Activated naive CD8-positive, alpha-beta T cell treated with anti-CD3 and anti-CD28 coated beads for 36 hours (primary cell): ENCODE measurements at places on chromosomes 7 and 10.

- peak; percentile 18 for DNase-seq
These were observed 14.3 kb downstream of the GHRHR start for GRCh38 chr7:30977896-30978564.

- no peak for DNase-seq
These were observed 246.7 kb upstream of the CTBP2 start for GRCh38 chr10:125407000-125407502.

- no peak for DNase-seq
These were observed 213.0 kb downstream of the DNAJB6 start for GRCh38 chr7:157549612-157550299.

GRCh38 chr10:8489823-8490222, 435.3 kb downstream of the GATA3 start:
- no peak for DNase-seq

- DNase-seq = no peak
These were observed 5.2 kb downstream of the NEUROD6 start for GRCh38 chr7:31335161-31335856.

- DNase-seq = no peak
These were observed 4.7 kb upstream of the EBLN1 start for GRCh38 chr10:22222236-22223190.

DNA sequence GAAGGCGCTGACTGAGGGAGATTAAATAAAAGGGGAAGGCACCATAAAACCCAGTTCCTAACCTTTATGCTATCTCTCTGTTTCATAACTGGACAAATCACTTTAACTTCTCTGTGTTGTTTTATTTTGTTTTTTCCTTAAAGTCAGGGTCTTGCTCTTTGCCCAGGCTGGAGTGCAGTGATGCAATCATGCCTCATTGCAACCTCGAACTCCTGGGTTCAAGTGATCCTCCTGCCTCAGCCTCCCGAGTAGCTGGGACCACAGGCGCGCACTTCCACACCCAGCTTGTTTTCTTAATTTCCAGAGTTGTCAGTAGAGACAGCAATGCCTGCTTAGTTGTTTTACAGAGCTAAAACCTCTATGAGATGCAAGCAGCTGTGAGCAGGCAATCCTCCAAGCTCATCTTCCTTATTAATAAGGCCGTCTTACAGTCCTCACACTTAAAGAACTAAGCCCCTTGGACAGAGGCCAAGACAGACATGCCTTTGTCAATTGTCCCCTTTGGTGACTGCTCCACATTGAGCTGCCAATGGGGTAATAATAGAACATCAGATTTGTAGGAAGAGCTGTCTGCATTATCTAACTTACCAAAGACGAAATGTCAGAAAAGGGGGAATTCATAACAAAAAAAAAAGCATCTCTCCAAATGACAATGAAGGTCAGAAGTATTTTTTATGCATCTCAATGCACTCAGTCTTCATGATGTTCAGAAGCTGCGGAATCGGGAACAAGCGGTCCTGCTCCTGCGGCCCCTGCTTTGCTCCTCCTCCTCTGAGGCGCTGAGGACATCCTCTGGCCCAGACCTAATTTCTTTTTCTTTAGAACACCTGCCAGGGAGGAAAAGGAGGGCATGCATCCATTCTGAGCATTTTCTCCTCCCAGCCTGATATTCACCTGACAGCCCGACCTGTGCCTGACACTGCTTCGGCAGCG, 62.7 kb upstream of the RNF32 start:
- DNase-seq = no peak

DNA sequence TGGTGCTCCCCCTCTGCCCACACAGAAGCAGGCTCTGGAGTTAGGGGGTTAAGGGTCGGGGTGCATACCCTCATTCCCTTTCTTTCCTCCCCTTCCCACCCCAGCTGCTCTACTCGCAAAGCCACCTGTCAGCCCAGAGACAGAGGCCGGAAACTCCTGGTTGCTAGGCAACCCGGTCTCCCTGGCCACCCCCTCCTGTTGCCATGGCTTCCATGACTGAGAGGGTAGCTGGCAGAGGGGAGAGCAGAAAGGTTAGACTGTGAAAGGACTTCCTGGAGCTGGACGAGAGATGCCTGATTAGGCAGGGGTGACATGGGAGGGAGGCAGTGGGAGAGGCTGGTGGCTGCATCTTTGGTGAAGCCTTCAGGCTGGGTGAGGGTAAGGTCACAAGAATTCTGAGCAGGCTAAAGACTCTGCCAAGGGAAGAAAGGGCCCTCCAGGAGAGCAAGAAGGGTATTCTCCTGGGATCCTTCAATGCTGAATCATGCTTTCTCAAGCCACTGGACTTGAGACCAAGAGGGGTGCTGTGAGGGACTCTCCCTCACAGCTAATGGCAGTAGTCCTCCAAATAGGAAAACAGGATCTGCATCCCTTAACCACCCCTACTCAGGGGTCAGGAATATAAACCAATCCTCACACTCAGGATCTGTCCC, 5.4 kb downstream of the PSD start:
- DNase-seq = peak; percentile 71

DNA sequence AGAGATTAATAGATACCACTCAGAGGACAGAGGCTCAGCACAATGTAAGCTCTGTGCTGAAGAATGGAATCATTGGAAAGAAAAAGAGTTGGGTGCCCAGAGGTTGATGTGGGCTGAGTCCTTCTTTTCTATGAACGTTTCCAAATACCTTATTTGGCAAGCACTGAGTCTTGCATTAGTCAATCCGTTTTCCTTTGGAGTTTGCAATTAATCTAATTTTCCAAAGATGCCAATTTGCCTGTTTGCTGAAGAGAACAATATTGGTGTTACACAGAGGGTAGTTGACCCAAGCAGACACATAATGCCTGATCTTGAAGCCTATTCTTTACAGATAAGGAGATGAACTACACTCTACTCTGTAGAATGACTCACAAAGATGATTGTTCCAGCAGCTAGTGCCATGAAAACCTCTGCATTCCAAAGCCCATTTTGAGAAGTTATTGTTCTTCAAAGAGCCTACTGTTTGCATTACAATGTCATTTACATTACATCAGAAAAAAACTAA, 55.4 kb upstream of the MET start:
- DNase-seq = no peak

- no peak for DNase-seq
These were observed 17.2 kb downstream of the EBF3 start for GRCh38 chr10:129946859-129947258.

- DNase-seq = no peak
These were observed 12.6 kb downstream of the SYPL1 start for GRCh38 chr7:106099539-106099938.

GRCh38 chr7:90607196-90607595, 11.1 kb downstream of the CDK14 start:
- DNase-seq = no peak

DNA sequence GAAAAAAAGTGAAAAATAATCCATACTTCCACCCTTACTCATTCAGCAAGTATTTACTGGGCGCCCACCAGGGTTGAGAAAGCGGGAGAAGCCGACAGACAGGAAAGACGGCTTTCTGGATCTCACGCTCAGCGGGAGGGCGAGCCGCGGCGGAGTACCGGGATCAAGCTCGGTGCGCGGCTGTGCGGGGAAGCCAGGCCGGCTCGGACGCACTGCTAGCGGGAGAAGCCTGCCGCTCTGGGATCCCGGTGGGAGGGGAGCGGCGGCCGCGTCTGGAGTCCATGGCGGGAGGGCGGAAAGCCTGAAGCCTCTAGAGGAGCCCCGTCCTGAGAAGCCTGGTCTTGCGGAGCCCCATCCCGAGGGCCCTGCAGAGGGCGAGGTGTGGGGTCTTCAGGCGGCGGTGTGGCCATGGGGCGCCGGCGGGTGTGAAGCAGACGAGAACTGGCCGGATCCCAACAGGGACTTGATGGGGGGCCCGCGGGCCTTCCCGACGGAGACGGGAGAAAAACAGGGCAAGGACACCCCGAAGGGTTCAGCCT, 82.9 kb downstream of the VIPR2 start:
- no peak for DNase-seq

DNA sequence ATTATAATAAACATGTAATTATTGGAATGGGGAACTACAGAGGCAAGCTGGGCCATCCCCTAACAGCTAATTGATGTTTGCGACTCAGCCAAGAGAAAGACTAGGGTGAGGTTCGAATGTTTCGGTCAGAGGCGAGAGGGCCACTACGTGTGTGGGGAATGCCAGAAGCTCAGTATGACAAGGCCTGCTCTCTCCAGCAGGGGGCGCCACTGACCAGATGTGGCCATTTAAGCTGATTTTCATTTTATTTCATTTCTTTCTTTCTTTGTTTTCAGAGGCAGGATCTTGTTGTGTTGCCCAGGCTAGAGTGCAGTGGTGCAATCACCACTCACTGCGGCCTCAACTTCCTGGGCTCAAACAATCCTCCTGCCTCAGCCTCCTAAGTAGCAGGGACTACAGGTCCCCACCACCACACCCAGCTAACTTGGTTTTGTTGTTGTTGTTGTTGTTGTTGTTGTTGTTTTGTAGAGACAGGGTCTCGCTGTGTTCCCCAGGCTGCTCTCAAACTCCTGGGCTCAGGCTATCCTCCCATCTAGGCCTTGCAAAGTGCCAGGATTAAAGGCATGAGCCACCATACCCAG, 38.1 kb downstream of the TMEM130 start:
- peak; percentile 8 for DNase-seq

GRCh38 chr10:78626471-78626870, 442.3 kb upstream of the ZMIZ1 start:
- no peak for DNase-seq

DNA sequence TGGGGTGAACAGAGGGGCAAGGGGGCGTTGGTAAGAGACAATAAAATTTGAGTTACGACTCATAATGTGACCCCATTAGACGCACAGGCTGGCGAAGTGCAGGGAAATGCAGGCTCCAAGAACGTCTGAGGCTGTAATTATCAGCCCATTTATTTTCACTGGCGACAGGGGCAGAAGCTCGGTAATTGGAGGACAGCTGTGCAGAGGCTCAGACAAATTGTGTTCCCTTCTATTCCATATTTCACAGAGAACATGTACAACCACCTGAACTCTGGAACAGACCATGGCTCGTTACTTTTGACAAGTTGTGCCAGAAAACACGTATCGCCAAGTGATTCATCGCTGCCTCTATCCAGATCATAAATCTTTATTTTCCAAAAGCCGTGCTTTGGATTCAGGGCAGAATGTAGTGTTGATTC, 137.3 kb upstream of the FRMD4A start:
- DNase-seq = no peak

DNA sequence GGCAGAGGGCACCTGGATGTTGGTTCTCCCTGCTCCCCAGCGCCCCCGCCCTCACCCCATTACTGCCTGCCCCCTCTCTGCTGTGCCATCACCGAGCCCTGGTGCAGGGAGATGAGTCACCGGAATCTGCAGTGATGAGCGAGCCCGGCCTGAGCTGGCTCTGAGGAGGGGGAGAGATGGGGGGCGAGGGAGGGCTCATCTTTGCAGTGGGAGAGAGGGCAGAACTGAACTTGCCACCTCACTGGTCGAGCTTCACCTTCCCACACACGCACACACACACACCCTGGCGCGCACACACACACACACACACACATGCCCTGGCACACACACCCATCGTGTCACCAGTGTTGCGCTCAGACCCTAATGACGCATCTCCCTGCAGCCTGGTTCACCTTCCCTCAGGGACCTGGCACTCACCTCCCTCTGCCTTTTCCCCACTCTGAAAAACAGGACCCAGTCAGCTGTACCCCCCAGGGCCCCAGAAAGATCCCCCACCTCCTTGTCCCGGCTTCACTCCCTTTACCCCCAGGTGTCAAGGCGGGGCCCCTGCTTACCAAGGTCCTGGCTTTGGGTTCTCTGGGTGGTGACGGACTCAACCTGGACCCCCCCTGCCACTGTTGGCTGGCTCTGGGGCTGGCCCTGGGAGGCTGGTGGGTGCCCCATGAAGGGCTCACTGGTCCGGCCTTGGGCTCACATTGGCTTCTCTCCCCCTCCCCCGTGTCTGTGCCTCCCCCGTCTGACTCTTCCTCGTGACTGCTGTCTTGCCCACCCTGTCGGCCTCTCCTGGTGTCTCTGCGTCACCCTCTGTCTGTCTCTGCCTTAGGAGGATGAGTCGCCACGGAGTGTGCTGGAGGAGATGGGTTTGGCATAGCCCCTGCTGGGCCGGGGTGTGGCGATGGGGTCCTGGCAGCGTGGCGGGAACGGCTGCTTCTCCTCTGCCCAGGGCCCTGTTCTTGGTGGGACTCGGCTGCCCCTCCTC, 5.4 kb downstream of the VGF start:
- no peak for DNase-seq

GRCh38 chr10:112607506-112607905, 160.5 kb downstream of the VTI1A start:
- DNase-seq = no peak

- no peak for DNase-seq
These were observed 49.0 kb downstream of the SKAP2 start for GRCh38 chr7:26815426-26815825.

GRCh38 chr10:132407846-132408278, 10.9 kb downstream of the PWWP2B start:
- DNase-seq = no peak

- no peak for DNase-seq
These were observed 3.9 kb upstream of the MLLT10 start for GRCh38 chr10:21530168-21530567.

DNA sequence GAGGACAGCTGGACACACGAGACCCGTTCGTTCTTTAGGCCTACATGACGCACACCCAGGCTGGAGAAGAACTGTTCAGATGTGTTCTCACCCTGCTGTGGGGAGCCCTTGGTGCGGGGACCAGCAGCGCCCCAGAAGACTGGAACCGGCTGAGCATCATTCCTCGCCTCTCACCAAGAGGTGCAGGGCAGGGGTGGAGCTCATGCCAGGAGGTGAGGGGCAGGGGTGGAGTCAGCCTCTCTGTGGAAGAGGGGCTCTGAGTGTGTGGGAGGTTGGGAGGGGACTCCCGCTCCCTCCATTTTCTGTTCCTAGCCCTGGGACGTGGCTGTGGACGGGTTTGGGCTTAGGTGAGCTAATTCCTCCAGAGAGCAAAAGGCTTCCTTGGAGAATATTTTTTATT, 66.0 kb upstream of the SHH start:
- DNase-seq = no peak

DNA sequence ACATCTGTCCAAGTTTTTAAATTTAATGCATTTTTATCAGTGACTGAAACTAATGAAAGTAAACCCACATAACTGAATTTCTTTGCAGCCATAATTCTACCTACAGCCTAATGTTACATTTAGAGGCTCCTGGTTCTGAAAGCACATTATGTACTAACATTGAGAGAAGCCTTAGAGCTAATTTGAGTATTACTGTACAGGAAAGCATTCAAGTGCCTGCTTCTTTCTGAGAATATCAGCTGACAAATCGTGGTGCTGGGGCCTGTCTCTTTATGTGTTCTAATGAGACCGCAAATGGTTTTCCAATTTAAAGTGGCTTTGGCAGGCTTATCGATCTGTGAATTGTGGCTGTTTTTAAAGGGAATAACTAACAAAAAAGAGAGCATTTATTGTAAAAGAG, 32.3 kb upstream of the DGKB start:
- DNase-seq = no peak

DNA sequence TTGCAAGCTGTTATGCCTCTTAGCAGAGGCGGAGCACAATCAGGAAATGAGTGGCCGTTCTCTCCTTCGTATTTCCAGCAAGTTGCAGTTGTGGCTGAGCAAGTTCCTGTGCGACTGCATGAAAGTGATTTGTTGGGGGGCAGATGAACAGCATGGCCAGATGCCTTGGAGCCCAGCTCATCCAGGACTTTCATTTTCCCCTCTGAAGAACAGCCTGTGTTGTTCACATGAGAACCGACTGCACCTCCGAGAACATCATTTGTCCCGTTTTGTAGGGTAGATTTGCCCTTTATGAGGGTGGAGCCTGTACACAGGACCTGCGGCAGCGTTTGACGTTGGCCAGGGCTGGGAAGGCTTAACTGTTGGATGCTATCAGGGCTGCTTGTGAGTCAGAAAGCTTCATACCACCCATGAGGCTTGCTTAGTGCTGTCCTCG, 4.4 kb downstream of the BAG3 start:
- DNase-seq = peak; percentile 26

- DNase-seq = no peak
These were observed 138.5 kb downstream of the SEMA3A start for GRCh38 chr7:84055904-84056605.
